Activated CD4-positive, alpha-beta T cell treated with anti-CD3 and anti-CD28 coated beads, Interleukin-2, Interleukin-6, amounts not matched to agents 100 ng/mL and 50 ng/mL, durations not matched to agents 16 hours and 8 hours (primary cell): ENCODE measurements at places on chromosomes 4 and X.

DNA sequence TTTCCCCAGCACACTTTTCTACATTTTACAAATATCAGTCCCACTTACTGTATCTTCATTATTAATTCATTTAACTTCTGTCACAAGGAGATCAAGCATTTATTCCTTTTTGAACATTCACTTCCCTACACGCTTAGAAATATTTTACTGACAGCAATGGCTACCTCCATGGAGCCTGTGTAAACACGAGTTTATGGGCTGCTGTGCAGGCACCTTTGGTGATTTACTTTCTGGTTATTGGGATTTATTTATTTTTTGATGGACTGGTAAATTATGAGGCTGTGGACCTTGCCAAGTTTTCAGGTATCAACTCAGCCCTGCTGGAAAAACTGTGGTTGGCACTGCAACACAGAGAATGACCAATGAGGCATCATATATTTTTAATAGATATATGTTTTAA is 45.4 kb upstream of the PAQR3 start:
- DNase-seq = no peak

DNA sequence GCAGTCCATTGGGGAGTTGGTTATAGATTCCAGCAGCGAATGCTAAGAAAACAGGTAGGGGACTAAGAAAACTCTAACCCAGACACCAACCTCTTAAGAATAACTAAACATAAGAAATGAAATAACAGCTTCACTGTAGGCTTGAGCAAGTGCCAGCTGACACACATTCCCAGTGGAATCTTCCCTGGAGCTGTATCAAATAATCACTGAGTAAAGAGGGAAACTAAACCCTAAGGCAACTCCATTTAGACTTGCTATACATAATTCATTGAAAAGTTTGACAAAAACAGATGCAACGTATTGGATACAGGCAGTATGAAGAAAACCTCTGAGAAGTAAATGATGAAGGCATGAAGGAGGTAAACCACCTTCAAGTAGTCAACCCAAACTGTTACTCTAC is 293.5 kb downstream of the OPHN1 start:
- no peak for DNase-seq

GRCh38 chr4:52657292-52657617 is 1.8 kb downstream of the USP46 start:
- no peak for DNase-seq

GRCh38 chrX:31832263-31832662 is 760.4 kb upstream of the FTHL17 start:
- DNase-seq = no peak

- no peak for DNase-seq
Measured at GRCh38 chr4:34492414-34492813, 1751.9 kb downstream of the ARAP2 start.

DNA sequence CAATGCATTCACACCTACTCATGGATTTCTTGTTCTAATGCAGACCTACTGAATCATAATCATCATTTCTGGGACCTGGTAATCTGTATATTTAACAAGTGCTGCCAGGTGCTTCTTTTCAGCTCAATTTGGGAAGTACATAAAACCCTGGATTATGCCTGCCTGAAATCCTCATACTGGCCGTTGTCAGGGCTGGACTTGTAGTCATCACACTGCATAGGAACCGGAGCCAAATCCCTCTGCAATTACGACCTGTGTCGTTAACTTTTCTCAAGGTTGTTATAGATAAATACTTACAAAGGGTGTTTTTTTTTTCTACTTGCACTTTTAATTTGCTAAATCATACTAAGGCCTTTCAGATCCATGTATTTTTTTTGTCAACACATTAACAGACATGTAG is 294.9 kb upstream of the PRPS2 start:
- DNase-seq = no peak

DNA sequence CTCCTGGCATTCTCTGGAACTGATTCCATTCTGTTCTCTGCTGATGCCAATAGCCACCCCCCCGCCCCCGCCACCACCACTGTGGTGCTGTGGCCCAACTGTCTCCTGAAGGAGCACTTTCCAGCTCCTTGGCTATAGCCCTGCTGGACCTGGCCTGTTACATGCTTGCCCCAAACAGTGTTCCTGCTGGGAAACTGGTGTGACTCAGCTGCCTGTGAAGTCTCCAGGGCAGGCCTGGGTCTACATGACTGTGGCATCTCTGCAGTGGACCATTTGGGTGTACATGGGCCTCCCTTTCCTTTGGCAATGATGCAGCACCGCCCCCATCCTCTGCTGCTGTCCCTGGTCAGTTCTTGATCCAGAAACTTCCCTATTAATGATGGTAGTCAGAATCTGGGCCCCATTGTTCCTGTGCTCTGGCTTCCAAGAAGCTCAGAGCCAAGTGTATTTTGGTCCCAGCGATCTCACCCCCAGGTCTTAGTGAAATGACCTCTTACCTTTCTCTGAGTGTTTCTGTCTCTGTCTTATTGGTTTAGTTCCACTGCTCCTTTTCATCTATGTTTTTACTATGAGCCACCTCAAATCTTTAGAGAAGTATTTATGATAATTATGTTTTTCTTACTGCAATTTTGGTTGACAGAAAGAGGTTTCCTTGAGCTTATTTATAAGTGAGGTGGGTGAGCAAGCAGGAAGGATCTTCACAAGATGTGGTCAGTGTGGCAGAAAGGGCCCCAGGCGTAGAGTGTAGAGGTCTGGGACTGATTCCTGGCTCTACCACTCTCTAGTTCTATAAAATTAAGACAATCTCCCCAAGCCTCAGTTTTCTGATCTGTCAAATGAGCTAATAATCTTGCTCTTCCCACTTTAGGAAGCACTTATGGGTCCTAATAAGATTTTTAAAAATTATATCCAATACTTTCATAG is 210.7 kb upstream of the EOLA2 start:
- DNase-seq = no peak

- DNase-seq = no peak
Measured at GRCh38 chr4:159201168-159201567, 98.3 kb downstream of the RAPGEF2 start.

- no peak for DNase-seq
Measured at GRCh38 chrX:10039821-10040793, 72.9 kb downstream of the CLDN34 start.

DNA sequence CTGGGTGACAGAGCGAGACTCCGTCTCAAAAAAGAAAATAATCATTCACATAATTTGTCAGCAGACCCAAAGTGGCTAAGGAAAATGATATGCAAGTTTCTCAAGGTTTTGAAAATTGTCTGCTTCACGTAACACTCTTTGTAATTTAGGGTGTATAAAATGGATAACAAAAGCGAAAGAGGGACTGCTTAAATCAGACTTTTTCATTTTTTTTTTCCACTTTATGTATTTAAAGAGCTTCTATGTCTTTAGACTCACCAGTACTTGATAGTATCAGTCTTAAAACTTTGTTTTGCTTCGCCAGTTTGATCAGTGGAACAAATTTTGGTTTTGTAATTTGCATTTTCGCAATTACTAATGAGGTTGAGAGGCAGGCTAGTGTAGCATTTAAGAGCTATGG is 34.6 kb downstream of the USP9X start:
- DNase-seq = peak; percentile 36
